Omental fat pad (tissue), 4 donors: ENCODE measurements at places on chromosomes 11 and 22. TPM values are rescaled to one million over a fixed set of nuclear protein-coding genes. Genes with fewer than 3 reads are reported as not detected.

- peak; percentile 78 for DNase-seq
Observed at GRCh38 chr11:20127671-20128527, 32.4 kb downstream of the DBX1 start.

DNA sequence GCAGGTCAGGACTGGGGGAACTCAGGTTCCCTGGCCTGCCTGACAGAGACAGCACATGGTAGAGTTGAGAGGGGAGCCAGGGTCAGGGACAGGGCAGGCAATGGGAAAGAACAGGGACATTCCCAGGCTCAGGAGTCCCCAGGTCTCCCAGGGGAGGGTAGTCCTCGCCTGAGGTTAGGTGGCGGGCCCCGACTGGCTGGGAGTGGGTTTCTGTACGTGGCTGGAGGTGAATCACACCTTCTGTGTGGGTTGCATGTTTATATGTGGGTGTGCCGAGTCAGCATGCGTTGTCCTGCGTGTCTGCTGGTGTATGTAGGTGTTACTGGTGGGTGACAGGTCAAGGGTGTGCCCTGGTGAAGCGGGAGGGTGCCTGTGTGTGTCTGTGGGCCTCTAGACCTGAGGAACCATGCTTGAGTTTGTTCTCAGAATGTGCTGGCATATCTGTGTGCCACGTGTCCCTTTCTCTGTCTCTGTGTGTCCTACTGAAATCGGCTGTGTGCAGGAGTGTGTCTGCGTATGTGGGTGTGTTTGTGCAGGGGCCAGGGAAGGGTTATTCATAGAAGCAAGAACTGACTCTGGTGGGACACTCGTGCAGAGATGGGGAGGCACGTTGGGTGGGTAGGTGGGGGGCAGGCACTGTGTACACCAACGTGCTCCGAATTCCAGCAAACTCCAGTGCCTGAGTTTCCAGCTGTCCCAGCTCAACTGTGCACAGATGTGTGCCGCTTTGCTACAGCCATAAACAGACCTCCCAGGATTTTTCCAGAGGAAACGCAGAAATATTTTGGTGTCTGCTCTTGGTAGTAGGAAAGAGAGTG lies 23.8 kb upstream of the OAF start:
- DNase-seq = peak; percentile 23

- no peak for DNase-seq
Observed at GRCh38 chr22:20021196-20022181, 579 bp downstream of the TANGO2 start.

DNA sequence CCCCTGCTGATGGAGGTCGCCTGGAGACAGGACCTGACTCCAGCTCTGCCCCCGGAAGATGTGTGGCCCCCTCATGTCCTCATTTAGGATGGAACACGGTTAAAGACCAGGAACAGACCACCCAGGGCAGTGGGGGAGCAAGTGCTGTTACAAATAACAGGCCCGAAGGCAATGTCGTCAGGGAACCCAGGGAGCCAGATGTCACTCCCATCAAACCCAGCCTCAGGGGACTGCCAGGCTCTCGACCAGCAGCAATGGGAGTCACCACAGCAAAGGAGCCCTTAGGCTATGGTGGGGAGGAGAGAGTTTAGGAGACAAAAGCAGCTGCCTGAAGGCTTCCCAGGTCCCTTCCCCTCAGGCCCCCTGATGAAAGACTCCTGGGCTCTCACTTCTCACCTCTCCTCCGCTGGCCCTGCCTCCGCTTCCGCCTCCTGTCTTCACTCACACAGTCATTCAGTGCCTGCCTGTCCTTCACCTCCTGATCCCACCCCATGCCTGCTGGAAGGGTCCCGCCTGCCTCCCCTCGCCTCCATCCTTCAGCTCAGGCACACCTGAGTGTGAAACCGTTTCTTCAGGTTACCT lies 4.4 kb downstream of the RPS19BP1 start:
- DNase-seq = no peak

- DNase-seq = no peak
Observed at GRCh38 chr11:66017321-66017720, 5.5 kb downstream of the CST6 start.

GRCh38 chr11:92387859-92388258 lies 163.2 kb downstream of the FAT3 start:
- DNase-seq = no peak

GRCh38 chr22:49561338-49561737 lies 266.3 kb downstream of the BRD1 start:
- DNase-seq = peak; percentile 14

DNA sequence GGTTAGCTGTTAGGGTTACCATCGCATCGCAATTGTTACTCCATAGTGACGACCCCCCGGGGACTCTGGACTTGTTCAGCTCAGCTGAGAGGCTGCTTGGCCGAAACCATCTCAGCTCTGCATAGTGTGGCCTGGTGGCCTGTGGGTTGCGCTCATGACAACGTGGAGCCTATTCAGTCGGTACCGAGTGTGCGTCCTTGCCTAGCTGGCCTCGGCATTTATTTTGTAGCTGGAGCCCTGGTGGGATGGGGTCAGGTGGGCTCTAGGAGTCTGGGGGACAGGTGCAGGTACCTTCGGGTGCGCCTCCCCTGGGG lies 13.5 kb downstream of the LRP5 start:
- no peak for DNase-seq

The OR8A1 gene
- not detected for total RNA-seq

The UBE2L6 gene
- 46.5 TPM for total RNA-seq
